ENCODE measurements at places on chromosomes 5 and 9. TPM values are rescaled to one million over a fixed set of nuclear protein-coding genes. Genes with fewer than 3 reads are reported as not detected.

The MCIDAS gene
- total RNA-seq = not detected

The CD180 gene
- not detected for total RNA-seq

The PAX5 gene
- not detected for total RNA-seq

The OBP2B gene
- not detected for total RNA-seq

The NKD2 gene
- total RNA-seq = 1.7 TPM

The NUTM2G gene
- total RNA-seq = not detected

The HSPB3 gene
- not detected for total RNA-seq

The AMBP gene
- total RNA-seq = not detected

The SLC27A4 gene
- 39.4 TPM for total RNA-seq

The SLC6A18 gene
- not detected for total RNA-seq

The TMEM8B gene
- total RNA-seq = 11.5 TPM

The GRM6 gene
- not detected for total RNA-seq

The GNG10 gene
- total RNA-seq = 69.3 TPM

The PCDHB15 gene
- total RNA-seq = 3.0 TPM

The OTP gene
- total RNA-seq = not detected

The CLIC3 gene
- total RNA-seq = 0.75 TPM

The THOC3 gene
- 41.6 TPM for total RNA-seq

The TMEM171 gene
- total RNA-seq = 3.0 TPM

The AFAP1L1 gene
- 15.5 TPM for total RNA-seq

The MYORG gene
- total RNA-seq = 3.8 TPM

The INSL4 gene
- total RNA-seq = not detected

The DNAJA1 gene
- 138 TPM for total RNA-seq

The GAS1 gene
- total RNA-seq = 6.1 TPM

The FAM78A gene
- 1.0 TPM for total RNA-seq

The BTNL9 gene
- total RNA-seq = 0.21 TPM
